Stimulated activated CD8-positive, alpha-beta memory T cell treated with anti-CD3 and anti-CD28 coated beads, Interleukin-4, amount 100 ng/mL, for 4 hours (primary cell): ENCODE measurements at places on chromosomes 7 and 10.

DNA sequence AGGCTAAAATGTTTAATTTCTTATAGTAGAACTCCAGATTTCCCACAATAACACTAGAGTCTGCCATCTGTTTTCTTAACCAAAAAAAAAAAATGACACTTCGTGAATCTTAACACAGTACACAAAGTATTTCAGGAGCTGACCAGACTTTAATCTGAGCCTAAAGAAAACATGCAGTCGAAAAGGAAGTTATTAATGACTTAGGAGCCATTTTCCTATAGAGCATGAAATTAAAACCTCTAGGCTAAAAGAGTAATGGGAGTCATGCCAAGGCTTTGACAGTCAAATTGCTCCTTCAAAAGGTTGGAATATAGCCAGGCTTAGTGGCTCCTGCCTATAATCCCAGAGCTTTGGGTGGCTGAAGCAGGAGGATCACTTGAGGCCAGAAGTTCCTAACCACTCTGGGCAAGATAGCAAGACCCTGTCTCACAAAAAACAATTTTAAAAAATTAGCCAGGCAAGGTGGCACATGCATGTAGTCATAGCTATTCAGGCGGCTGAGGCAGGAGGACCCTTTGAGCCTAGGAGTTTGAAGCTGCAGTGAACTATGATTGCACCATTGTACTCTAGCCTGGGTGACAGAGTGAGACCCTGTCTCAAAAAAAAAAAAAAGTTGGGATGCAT, 13.6 kb downstream of the MICU1 start:
- no peak for DNase-seq

- no peak for DNase-seq
Observed at GRCh38 chr10:60816628-60817397, 38.5 kb downstream of the CDK1 start.

- no peak for DNase-seq
Observed at GRCh38 chr10:71085689-71086438, 126.5 kb upstream of the UNC5B start.

DNA sequence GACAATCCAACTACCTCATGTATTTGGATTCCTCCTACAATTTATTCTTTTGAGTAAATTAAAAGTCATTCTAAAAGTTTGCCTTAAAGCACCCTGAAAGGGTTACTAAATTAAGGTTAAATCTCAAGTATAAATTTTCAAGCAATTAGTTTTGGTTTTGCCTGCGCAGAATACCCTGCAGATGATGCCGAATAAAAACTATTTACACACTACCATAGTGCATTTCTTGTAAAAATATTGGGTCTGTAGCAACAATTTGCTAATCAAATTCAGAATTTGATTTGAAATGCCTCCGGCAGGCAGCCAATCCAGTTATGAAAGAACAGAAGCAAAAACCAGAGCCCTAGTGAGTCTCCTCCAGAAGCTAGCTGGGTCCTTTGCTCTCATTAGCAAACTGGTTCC, 122.2 kb downstream of the TWIST1 start:
- DNase-seq = no peak

GRCh38 chr7:81956520-81956919, 186.7 kb upstream of the HGF start:
- no peak for DNase-seq

DNA sequence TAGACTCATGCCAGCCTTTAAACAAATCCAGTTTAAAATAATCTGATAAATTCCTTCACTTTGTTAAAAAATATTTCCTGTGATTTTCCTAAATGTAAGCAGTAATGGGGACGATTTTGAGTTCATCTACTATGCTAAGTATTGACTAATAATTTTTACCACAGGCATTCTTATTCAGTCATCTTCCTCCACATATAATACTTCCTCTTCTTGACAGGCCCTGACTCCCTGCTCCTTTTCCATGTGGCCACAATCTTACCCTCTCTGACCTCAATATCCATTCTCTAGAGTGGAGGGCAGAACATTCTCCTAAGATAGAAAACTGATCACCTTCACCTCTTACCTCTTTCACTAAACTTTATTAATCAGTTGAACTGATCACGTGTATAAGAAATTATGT, 7.8 kb downstream of the DNAJC2 start:
- no peak for DNase-seq

DNA sequence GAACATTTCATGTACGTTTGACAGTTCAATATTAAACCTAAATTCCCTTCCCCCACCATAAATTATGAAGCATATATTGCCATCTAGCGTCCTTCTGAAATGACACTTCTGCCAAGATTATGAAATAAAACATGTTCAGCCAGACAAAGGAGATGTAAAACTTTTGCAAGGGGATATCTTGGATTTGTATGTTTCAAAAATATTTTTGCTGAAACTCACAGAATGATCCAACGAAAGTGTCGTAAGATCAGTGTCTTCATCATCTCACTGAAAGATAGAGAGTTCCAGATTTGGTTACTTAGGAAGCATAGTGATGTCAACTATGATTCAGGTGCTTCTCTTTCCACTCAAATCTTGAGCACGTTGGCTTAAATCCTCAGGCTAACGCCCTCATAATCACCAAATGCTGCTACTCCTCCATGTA, 904.3 kb downstream of the XPNPEP1 start:
- DNase-seq = no peak

DNA sequence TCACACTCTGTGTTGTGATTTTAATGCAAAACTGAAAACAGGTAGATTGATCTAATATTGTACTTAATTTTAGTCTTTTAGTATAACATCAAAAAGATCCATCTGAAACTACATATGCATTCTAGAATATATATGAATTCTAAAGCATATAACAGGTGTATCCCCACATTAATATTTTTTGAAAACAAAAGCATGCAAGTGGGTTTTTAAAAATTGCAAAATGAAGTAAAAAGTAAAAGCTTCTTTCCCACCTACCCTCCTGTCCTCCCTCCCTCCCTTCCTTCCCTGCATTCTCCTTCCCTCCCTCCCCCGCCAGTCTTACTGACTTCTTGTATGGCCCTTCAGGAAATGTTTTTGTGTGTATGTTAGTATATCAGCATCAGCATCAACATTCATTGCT, 14.6 kb upstream of the STMP1 start:
- DNase-seq = no peak

- DNase-seq = no peak
Observed at GRCh38 chr7:99619571-99620130, 2.9 kb downstream of the ZSCAN25 start.

GRCh38 chr7:78039790-78040776, 241.5 kb downstream of the PHTF2 start:
- no peak for DNase-seq

DNA sequence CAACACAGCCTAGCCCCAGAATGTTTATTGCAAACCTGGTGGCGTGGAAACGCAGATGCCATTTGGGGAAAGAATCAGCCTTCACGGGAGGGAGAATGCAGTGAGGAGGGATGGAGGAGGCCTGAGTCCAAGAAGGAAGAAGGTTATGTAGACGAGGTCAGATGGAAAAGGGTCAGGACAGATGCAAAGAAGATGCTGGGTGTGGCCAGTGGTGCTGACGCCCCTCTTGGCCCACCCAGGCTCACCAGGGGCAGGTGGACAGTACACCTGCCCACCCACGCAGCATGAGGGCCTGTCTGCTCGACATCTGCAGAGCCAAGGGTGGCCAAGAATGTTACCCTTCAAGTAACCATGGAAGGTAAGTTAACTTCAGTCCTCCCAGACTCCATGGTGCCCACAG, 40.5 kb downstream of the OAT start:
- no peak for DNase-seq

GRCh38 chr10:35716776-35717175, 74.7 kb upstream of the FZD8 start:
- no peak for DNase-seq

- DNase-seq = no peak
Observed at GRCh38 chr7:43372676-43373355, 210.1 kb upstream of the STK17A start.

DNA sequence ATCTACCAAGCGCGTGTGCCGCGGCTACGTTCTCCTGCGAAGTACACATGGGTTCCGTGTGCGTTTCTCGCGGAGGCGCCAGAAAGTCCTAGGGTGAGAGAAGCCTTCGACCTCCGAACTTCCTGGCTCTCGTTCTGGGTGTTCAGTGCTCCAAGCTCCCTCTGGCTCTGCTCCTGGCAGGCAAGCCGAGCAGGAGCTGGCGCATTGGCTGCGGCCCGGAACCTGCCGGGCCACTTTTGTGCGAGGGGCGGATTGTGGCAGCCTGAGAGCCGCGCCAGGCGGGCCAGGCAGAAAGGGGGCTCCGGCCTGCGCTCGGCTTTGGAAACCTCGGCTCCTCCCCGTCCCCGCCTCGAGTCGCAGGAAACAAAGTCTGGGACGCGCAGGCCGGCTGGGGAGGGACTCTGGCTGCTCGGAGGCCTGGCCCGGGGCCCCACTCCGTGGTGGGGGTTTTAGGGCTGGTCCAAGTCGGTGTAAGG, 9.6 kb downstream of the EMX2 start:
- no peak for DNase-seq

DNA sequence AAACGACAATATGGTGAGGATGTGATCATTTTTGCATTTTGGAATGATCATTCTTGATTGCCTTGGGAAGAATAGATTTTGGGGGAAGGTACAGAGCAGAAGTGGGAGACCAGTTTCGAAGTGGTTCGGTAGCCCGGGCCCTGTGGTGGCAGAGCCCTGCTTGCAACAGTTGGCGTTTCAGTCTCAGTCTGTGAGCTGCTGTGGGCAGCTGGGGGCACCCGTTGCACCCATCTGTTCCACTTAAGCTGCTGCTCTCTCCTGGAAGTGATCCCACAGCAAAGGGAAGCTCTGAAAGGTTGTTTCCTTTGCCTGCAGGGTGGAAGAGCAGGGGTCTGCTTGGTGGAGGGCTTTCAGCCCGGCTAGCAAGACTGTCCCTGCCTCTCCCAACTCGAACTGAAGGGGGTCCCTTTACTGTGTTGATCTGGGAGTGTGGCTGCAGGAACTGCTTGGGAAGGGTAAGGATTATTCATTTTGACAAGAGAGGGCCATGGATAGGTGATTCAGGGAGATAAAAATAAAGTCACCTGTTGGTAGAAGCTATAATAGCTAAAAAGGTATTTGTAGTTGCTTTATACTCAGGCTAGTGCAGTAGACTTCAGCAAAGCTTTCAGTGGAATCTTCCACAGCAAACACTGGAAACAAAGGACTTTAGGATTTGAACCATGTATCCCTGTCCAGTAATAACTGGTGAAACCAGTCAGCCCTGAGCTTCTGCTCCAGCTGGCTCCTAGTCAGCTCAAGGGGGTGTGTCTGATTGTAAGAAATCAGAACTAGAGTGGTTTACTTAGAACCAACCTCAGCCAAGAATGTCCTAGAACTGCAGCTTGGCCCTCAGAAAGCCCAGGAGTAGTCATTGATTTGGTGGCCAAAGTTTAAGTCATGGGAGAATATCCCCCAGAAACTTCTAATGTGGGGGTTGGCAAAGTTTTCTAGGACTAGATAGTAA, 53.1 kb upstream of the PDCD4 start:
- DNase-seq = no peak

DNA sequence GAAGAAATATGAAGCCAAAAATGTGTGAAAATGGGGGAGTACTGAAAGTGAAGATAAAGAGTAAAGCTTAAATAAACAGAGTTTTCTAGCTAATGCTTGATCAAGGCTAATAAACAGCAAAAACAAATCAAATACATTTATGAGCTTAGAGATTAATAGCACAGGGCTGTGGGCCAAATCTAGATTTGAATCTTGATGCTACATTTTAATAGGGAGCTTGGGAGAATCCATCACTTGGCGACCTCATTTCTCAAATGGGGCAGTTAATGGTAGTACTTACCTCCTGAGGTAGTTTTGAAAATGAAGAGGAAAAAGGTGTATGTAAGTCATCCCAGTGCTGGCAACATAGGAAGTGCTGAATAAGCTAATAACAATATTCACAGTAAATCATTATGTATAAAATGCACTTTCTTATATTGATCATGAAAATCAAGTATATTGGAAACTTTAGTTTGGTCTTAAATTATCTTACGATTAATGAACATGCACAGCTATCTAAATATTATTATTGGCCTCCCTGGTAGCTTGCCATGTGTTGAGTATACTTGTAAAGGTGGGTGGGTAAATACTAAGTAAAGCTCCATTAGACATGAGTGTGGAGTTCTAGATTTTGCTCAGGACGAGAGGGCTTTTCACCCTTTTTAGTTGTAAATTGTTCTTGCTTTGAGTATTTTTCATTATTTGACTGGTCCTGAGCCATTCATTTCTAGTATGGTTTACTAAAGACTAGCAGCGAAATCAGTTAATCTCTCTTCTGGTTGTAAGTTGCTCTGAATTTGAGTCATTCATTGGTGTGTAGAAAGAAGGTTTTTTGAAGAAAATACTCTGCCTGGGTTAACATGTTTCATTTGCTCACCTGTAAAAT, 5.1 kb downstream of the BICC1 start:
- DNase-seq = no peak

GRCh38 chr10:73650537-73651331, 5.1 kb downstream of the SYNPO2L start:
- DNase-seq = no peak

- DNase-seq = no peak
Observed at GRCh38 chr10:2979306-2979705, 88.0 kb upstream of the PFKP start.

- DNase-seq = no peak
Observed at GRCh38 chr7:112547916-112548315, 67.1 kb downstream of the LSMEM1 start.

DNA sequence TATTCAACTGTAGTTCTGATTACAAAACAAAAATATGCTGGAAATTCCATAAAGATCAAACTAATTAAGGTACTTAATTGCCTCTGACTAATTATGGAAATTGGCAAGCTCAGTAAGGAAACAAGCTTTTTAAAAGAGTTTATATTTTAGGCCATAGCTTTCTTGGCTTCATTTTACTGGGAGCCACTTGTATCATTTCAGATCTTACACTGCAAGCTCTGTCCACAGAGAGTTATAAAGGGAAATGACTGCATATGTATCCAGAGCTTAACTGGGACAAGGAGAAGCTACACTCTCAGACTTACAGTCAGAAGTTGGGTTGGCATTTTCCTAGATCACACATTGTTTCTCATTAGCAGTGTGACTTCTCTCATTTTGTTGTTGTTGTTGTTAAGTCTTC, 92.4 kb downstream of the LRRN3 start:
- DNase-seq = no peak

DNA sequence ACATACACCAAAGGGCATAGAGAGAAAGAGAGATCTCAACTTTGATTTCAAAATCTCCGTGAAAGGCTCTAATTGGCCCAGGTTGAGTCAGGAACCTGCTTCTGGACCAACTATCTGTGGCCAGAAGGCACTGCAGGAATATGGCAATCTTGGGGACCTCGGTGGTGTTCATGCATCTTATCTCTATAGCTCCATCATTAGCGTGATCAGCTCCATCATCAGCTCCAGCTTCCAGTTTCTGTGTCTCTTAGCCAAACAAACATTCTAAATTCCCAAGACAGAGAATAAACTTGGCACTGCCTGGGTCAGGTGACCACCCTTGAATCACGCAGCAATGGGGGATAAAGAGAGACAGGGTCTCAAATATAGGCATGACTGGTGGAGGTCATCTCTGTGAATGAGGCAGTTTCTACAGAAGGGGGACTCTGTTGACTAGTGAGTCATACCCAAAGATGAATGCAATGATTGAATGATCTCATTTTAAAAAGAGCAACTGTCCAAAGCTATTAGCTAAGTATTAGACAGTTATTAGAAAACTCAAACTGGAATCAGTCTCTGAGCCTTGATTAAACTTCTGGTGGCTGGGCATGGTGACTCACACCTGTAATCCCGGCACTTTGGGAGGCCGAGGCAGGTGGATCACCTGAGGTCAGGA, 5.4 kb upstream of the NRF1 start:
- no peak for DNase-seq
